ENCODE measurements at places on chromosomes 3 and 15. TPM values are rescaled to one million over a fixed set of nuclear protein-coding genes. Genes with fewer than 3 reads are reported as not detected.

SELENOK gene
- total RNA-seq: 32.5 TPM

DNA sequence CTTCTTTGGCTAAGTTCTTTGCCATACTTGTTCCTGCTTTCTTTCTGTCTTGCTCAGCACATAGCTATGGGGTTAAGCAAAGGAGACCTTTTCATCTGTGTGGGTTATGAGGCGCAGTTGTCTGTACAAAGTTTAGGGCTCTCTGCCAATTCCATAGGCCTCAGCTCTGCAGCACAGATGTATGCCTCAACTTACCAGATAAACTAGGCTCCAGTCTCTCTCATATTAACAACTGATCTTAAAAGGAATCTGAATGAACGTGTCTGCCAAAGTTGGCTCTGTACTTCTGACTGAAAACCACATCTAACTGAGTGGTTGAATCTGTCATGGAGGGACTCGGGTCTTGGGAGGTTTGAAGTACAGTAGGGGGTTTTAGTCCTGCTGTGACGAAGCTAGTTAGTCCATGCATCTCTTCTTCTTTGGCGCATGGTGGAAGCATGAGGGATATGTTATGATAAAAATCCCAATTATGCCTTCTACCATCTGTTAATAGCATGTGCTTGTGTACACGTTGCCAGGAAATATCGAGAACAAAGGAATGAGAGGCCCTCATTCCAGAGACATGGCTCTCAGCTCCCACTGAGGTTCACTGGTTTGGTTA is 114.6 kb upstream of the TSC22D2 start:
- no peaks in the 10 kb centered on the region for H3K36me3 ChIP-seq
- H3K4me3 ChIP-seq: no peak overlapping the region
- H3K27me3 ChIP-seq: no peaks in the 10 kb centered on the region
- peaks cover 2% of the 10 kb centered on the region for H3K4me1 ChIP-seq
- H3K27ac ChIP-seq: no peak overlapping the region
- no peak for DNase-seq

LAMB2 gene
- 107 TPM for total RNA-seq

FANCD2OS gene
- total RNA-seq: not detected

DNA sequence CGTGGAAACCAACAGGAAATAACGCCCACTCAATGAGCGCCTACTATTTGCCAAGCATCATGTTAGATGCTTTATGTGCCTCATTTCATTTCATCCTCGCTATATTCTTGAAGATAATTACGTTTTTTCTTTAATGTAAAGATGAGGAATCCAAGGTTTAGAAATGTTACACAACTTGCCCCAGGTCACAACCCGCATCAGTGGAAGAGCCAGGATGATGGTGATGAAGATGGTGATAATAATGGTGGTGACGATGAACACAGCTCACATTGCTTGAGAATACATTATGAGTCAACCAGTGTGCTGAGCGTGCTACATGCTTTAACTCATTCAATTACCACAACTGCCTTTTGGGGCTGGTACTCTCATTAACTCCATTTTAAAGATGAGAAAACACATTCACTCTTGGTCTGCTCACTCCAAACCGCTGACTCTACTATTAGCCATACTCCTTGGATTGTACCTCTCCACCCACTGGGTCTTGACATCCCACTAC is 21.5 kb upstream of the MYO1E start:
- H3K4me3 ChIP-seq: no peak overlapping the region
- H3K27ac ChIP-seq: no peak overlapping the region
- H3K4me1 ChIP-seq: no peaks in the 10 kb centered on the region
- DNase-seq: no peak
- no peaks in the 10 kb centered on the region for H3K36me3 ChIP-seq

DNA sequence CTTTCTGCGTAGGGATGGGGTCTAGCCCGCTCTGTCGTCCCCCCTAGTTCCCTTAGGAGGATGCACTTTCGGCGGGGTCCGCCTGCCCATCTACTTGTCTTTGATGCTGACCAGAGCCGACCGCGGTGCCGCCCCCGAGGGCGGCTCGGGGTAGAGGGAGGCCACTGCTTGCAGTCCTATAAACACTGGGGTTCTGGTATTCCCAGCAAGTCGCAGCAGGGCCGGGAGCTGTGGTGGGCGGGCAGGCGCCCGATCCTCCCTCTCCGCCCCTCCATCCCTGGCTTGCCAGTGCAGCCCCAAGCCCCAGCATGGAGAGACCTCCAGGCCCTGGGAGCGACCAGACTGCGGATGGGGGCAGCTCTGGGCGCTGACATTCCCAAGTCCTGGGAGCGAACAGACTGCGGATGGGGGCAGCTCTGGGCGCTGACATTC is 830 bp downstream of the SEMA4B start:
- no peaks in the 10 kb centered on the region for H3K4me1 ChIP-seq
- H3K27ac ChIP-seq: no peak overlapping the region

DNA sequence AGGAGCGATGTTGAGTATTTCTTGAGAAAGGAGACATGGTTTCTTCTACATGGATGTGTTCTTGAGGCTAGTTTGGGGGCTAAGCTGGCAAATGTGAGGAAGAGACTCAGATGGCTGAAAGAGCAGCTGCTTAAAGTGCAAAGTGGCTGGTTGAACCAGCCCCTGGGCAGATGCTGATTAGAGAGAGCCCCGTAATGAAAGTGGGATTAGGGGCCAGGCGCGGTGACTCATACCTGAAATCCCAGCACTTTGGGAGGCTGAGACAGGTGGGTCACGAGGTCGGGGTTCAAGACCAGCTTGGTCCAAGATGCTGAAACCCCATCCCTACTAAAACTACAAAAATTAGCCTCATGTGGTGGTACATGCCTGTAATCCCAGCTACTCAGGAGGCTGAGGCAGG is 75.0 kb upstream of the GCNT3 start:
- DNase-seq: no peak
- H3K27me3 ChIP-seq: no peaks in the 10 kb centered on the region
- H3K4me1 ChIP-seq: no peaks in the 10 kb centered on the region

DNA sequence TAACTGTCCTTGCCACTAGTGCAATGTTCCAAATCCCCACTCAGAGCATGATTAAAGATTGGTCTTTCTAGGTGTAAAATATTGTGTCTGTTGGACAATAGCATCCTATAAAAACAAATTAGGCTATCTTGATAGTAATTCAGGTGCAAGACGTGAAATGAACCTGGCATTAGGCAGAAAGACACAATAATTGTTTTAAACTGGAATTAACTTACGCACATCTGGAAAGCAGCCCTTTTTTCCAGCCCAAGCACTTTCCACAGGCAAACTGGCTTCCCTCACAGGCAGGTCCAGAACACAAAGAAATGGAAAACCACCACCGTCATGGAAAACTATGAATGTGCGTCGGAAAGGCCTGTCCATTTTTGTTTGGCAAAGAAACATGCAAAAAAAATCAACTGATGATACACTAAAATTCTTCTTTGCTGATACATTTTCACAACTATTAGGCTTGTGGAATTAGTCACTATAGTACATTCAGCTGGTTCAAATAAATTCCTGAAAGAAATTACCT is 474.7 kb upstream of the IL12A start:
- no peak overlapping the region for H3K4me3 ChIP-seq
- no peak for DNase-seq
- H3K27me3 ChIP-seq: no peaks in the 10 kb centered on the region
- no peaks in the 10 kb centered on the region for H3K4me1 ChIP-seq
- H3K27ac ChIP-seq: no peak overlapping the region

GRCh38 chr15:60875681-60876080 is 353.4 kb downstream of the RORA start:
- no peaks in the 10 kb centered on the region for H3K4me1 ChIP-seq
- H3K27ac ChIP-seq: no peak overlapping the region
- no peaks in the 10 kb centered on the region for H3K36me3 ChIP-seq
- DNase-seq: no peak

GRCh38 chr15:71237456-71238188 is 122.4 kb downstream of the THSD4 start:
- no peak overlapping the region for H3K4me3 ChIP-seq
- no peak for DNase-seq
- H3K4me1 ChIP-seq: no peaks in the 10 kb centered on the region
- no peaks in the 10 kb centered on the region for H3K27me3 ChIP-seq
- H3K27ac ChIP-seq: no peak overlapping the region
- H3K36me3 ChIP-seq: no peaks in the 10 kb centered on the region

DNA sequence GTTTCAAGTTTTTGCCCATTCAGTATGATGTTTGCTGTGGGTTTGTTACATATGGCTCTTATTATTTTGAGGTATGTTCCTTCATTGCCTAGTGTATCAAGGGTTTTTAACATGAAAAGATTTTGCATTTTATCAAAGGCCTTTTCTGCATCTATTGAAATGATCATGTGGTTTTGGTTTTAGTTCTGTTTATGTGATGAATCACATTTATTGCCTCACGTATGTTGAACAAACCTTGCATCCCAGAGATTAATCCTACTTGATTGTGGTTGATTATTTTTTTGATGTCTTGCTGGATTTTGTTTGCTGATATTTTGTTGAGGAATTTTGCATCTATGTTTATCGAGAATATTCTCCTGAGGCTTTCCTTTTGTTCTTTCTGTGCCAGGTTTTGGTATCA is 39.4 kb downstream of the TMCO5A start:
- no peaks in the 10 kb centered on the region for H3K36me3 ChIP-seq
- DNase-seq: no peak
- H3K27ac ChIP-seq: no peak overlapping the region
- H3K4me3 ChIP-seq: no peak overlapping the region
- H3K27me3 ChIP-seq: no peaks in the 10 kb centered on the region
- no peaks in the 10 kb centered on the region for H3K4me1 ChIP-seq

GRCh38 chr3:110684466-110684865 is 387.1 kb upstream of the NECTIN3 start:
- H3K36me3 ChIP-seq: no peaks in the 10 kb centered on the region
- no peak overlapping the region for H3K4me3 ChIP-seq
- H3K27ac ChIP-seq: peak overlapping the region; percentile 2
- peaks cover 24% of the 10 kb centered on the region for H3K4me1 ChIP-seq

- DNase-seq: no peak
- no peaks in the 10 kb centered on the region for H3K36me3 ChIP-seq
- H3K4me3 ChIP-seq: no peak overlapping the region
- no peak overlapping the region for H3K27ac ChIP-seq
Observed at GRCh38 chr3:178172121-178172520, 364.1 kb upstream of the KCNMB2 start.

TICRR gene
- total RNA-seq: 37.3 TPM

GRCh38 chr3:186532598-186533072 is 11.5 kb downstream of the CRYGS start:
- no peak overlapping the region for H3K27ac ChIP-seq
- H3K36me3 ChIP-seq: no peaks in the 10 kb centered on the region
- H3K4me1 ChIP-seq: no peaks in the 10 kb centered on the region
- H3K4me3 ChIP-seq: no peak overlapping the region

CLSTN2 gene
- 0.52 TPM for total RNA-seq

DNA sequence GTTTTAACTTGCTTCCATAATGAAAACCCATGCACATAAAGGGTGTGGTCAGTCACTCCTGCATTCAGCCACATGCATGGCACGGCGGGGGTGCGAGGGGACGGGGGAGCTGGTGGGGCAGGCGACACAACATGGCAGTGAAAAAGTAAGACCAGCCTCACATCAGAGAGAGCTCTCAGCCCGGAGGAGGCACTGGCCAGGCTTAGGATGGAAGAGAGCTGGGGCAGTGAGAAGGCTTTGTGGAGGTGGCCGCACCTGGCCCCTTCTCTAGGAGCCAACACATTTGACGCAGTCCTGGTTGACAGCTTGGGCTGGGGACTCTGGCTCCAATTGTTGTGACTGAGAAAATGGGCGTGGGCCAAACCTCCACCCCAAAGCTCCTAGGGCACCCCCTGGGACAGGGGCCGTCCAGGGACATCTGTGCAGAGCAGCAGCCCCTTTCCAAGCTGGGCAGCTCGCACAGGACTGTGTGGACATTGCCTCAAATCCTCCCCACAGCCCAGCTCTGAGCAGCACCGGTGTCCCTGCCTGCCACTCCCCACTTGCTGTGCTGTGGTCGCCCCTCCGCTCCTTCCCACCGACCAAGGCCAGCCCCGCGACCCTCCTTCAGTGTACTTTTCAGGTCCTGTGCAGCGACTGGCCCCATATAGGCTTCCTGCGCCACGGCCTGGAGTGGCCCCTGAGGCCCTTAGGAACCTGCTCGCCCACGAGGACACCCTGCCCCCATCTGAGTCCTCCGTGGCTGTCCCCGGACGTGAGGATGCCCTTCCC is 126.0 kb upstream of the IQSEC1 start:
- H3K36me3 ChIP-seq: no peaks in the 10 kb centered on the region
- peaks cover under 1% of the 10 kb centered on the region for H3K27me3 ChIP-seq
- no peak overlapping the region for H3K27ac ChIP-seq
- no peak for DNase-seq
- H3K4me3 ChIP-seq: no peak overlapping the region

GRCh38 chr15:48802867-48803266 is 8.0 kb downstream of the CEP152 start:
- no peak for DNase-seq
- no peaks in the 10 kb centered on the region for H3K27me3 ChIP-seq
- peaks cover 4% of the 10 kb centered on the region for H3K36me3 ChIP-seq
- peaks cover 3% of the 10 kb centered on the region for H3K4me1 ChIP-seq
- H3K4me3 ChIP-seq: no peak overlapping the region
- H3K27ac ChIP-seq: no peak overlapping the region

ITGA11 gene
- total RNA-seq: 0.06 TPM

- 0 out of 2 replicates have a peak overlapping the region, but pooled peaks have one; percentile 5 for H3K4me3 ChIP-seq
- no peaks in the 10 kb centered on the region for H3K36me3 ChIP-seq
- DNase-seq: peak; percentile 64
- no peak overlapping the region for H3K27ac ChIP-seq
- H3K27me3 ChIP-seq: peaks cover 100% of the 10 kb centered on the region
Observed at GRCh38 chr15:96365781-96366525, 35.5 kb downstream of the NR2F2 start.
